ENCODE measurements at places on chromosomes 16 and 17.

- peak; percentile 29 for DNase-seq
These were observed 221.2 kb downstream of the CDH13 start for GRCh38 chr16:82848013-82848412.

GRCh38 chr17:59504821-59505220 lies 60.6 kb upstream of the DHX40 start:
- DNase-seq, result no peak

GRCh38 chr17:72977771-72978417 lies 114.6 kb downstream of the SLC39A11 start:
- no peak for DNase-seq

- no peak for DNase-seq
These were observed 15.4 kb upstream of the NDEL1 start for GRCh38 chr17:8420041-8420934.

GRCh38 chr17:45290269-45290765 lies 26.5 kb downstream of the MAP3K14 start:
- no peak for DNase-seq

DNA sequence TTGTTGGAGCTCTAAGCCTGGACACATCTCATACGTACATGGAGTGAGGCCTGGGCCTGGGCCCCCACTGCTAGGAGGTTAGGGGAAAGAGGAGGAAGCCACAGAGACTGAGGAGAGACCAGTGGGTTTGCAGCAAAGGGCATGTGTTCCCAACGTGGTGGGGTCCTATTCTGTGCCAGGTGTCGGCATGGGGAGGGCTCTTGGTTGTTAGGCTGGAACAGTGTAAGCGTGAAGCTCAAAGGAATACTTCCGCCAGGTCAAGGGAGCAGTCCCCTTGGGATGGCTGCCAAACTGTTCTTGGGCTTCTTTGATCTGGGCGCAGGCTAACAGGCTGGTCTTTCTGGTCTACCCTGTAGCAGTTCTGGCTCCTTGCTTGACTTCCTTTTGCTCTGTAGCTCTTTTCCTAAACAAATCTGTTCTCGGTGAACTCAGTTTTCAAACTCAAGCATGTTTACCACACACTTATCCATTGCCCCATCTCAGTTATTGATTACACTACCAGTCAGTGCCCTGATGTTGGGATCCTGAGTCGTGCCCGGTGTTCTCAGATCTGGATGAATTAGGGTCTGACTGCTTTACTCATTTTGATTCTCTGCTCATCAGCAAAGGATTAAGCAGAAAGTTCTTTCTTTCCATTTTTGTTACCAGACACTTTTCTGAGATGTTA lies 36.4 kb downstream of the GPT2 start:
- DNase-seq, result no peak

GRCh38 chr17:3574231-3574630 lies 16.6 kb upstream of the TRPV3 start:
- DNase-seq, result no peak

DNA sequence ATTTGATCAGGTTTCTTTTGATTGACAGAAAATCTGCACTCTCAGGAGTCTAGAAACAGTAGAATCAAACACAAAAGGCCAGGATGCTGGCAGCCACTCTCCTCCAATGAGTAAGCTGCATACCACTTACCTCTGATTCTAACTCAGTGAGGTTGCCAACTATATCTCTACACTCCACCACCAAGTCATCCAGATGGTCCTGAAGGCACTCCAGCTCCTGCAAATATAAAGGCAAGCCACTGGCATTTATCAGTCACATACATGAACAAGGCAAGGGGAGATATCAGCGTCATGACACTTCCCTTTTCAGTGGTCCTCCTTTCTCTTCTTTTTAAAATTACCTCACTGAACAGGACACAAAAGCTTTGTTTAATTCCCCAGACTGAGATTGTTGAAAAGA lies 53.1 kb upstream of the CLEC18B start:
- DNase-seq, result no peak

- peak; percentile 33 for DNase-seq
These were observed 2.4 kb downstream of the DHRS7B start for GRCh38 chr17:21129023-21129681.

- peak; percentile 7 for DNase-seq
These were observed 33.7 kb upstream of the RPH3AL start for GRCh38 chr17:386141-386876.

DNA sequence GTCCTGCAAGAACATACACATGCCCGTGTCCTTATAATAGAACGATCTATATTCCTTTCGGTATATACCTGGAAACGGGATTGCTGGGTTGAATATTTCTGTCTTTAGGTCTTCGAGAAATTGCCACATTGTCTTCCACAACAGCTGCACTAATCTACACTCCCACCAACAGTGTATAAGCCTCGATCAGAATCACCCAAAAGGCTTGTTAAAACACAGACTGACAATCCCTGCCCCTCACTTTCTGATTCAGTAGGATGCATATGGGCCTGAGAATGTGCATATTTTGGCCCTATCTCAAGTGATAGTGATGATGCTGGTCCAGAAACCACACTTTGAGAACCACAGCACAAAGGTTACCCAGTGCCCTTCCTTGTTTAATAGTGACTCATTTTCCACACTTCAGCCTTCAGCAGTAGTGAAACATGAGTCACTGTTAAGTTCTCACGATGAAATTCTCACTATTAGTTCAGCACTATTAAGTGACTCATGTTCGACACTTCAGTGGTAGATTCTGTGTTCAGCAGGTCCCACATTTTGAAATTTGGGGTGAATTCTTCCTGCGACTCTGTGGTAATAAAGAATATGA lies 215.6 kb downstream of the GRIN2A start:
- no peak for DNase-seq

- no peak for DNase-seq
These were observed 19.1 kb upstream of the GSG1L start for GRCh38 chr16:28082624-28083023.

DNA sequence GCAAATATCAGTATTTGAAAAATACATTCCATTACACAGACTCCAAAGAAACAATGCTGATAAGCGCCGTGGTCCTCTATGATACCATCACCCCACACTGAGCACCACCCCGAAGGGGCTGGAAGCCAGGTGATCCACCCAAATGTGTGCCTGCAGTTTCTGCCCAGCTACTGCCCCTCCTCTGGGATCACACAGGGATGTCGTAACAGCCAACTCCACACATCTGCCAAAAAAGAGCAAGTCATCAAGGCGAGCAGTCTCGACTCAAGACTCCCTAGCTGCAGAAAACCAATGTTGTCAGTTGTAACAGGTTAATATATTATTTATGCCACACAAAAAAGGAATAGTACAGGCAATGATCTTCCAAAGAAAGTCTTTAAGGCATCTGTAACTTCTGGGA lies 21.0 kb downstream of the CYB5D2 start:
- DNase-seq, result no peak

DNA sequence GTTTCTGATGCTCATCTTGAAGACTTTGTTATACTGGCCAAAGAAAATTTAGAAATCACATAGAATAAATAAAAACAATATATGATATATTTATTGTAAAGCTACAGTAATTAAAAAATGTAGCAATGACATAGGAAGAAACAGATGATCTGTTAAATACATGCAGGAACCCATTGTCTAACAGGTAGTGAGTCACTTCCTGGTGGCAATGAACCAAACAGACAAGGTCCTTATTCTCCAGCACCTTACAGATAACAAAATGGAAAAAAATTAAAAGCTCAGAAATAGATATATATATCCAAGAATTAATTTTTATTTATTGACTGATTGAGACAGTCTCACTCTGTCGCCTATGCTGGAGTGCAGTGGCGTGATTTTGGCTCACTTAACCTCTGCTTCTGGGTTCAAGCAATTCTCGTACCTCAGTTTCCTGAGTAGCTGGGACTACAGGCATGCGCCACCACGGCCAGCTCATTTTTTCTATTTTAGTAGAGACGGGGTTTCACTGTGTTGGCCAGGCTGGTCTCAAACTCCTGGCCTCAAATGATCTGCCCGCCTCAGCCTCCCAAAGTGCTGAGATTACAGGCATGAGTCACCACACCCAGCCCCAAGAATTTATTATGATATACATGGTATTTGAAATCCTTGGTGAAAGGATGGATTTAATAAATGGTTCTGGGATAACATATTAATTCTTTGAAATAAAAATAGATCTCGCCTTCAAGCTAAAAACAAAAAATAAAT lies 7.5 kb downstream of the NETO2 start:
- no peak for DNase-seq

DNA sequence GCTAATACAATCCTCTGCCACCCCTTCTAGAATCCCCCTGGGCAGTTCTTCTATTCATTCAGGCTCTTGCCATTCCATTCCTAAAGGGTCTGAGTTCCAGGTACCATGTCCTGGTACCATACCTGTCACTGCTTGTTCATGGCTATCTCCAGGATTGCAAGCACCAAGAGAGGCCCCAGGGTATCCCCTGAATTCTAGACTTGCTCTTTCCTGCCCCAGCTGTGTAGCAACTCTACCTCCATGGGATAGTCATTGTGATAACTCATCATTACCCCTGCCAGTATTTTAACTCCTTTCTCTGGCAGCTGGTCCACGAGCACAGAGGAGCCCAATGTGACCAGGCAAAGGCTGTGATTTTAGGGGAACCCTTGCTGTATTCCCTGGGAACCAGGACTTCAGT lies 143.7 kb upstream of the CDH5 start:
- DNase-seq, result no peak
